ENCODE measurements at places on chromosomes 6 and 20. TPM values are rescaled to one million over a fixed set of nuclear protein-coding genes. Genes with fewer than 3 reads are reported as not detected.
A peak's percentile ranks its signal among the peaks of the same experiment; 100 is the strongest.

DNA sequence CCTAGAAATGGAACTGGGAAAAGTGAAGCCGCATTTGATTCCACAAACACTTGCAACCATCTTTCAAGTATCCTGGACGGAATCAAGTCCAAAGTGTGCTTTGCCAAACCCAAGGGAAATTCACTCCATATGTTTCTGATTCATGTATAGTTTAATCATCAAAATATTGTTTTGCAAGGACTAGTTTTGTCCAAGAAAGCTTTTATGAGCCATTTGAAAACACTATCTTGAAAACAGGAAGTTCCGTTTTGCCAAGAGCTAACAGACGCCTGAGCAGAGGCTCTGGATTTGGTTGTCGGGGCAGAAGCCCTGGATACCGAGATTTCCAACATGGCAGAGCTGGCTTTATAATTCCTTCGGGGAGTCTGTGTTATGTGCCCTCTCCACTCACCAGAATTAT, 251.1 kb downstream of the PHACTR1 start:
- H3K27ac ChIP-seq = no peak overlapping the region
- no peak overlapping the region for H3K4me3 ChIP-seq
- no peaks in the 10 kb centered on the region for H3K36me3 ChIP-seq
- no peak for DNase-seq

Gene CCN6
- total RNA-seq = not detected

Gene C6orf163
- total RNA-seq = 0.88 TPM

Gene SLPI
- not detected for total RNA-seq

DNA sequence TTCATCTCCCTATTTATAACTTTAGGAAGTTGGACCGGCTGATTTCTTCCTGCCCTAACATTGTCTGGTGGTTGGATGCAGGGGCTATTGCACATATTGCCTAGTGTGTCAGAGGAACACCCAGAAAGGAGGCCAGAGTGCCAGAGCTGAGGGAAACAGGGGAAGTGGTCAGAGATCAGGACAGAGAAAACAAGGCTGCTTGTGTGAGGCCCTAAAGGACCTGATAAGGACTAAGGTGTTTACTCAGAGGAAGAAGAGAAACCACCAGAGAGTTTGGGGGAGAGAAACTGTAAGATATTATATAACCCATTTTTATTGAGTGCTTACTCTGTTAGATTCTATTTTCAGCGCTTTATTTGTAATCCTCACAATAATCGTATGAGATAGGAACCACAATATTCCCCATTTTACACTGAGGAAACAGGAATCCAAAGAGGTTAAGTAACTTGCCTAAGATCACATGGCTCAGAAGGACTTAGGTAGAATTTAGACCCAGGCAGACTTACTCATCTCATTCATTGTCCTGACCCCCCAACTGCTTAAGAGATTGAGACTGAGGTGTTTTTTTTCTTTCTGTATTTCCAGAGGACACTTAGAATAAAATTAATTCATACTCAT, 54.0 kb upstream of the REV3L start:
- H3K36me3 ChIP-seq = peaks cover 3% of the 10 kb centered on the region
- no peak overlapping the region for H3K4me3 ChIP-seq
- no peaks in the 10 kb centered on the region for H3K27me3 ChIP-seq
- peaks cover 21% of the 10 kb centered on the region for H3K4me1 ChIP-seq
- H3K27ac ChIP-seq = peak overlapping the region; percentile 24

DNA sequence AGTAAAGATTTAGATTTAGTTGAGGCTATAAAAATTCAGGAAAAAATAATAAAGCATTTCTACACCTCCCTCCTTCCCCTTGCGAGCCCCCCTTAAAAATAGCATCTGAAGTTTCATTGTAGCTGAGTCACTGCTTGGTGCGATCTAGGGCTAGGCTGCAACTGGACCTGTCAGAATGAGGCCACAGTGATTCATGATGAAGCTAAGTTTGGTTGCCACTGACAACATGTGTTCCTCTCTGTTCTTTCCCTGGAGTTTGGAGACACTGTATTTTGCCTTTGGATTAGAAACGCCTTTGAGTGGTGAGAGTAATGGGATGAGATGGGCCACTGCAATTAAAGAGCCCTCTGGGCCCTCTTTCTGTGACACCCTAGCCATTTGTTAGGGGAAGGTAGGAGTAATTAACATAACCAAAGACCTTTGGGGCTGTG, 334.1 kb downstream of the NRN1 start:
- no peak overlapping the region for H3K4me3 ChIP-seq
- peak; percentile 57 for DNase-seq
- no peaks in the 10 kb centered on the region for H3K36me3 ChIP-seq
- H3K27me3 ChIP-seq = no peaks in the 10 kb centered on the region

GRCh38 chr6:41723530-41724227, 11.7 kb downstream of the TFEB start:
- H3K27ac ChIP-seq = no peak overlapping the region
- DNase-seq = peak; percentile 75
- no peaks in the 10 kb centered on the region for H3K36me3 ChIP-seq
- no peaks in the 10 kb centered on the region for H3K27me3 ChIP-seq
- H3K4me3 ChIP-seq = no peak overlapping the region

Gene PERP
- 42.4 TPM for total RNA-seq

Gene EHMT2
- total RNA-seq = 40.4 TPM

Gene GLP1R
- total RNA-seq = not detected

GRCh38 chr6:139623372-139623771, 248.9 kb upstream of the CITED2 start:
- no peak overlapping the region for H3K4me3 ChIP-seq
- no peaks in the 10 kb centered on the region for H3K4me1 ChIP-seq
- H3K27me3 ChIP-seq = no peaks in the 10 kb centered on the region
- H3K27ac ChIP-seq = no peak overlapping the region
- no peaks in the 10 kb centered on the region for H3K36me3 ChIP-seq
- no peak for DNase-seq

- H3K27ac ChIP-seq = no peak overlapping the region
- H3K4me1 ChIP-seq = no peaks in the 10 kb centered on the region
- DNase-seq = no peak
Measured at GRCh38 chr6:67450641-67451040, 1184.4 kb upstream of the ADGRB3 start.

All from SJSA1 (cell line).